ENCODE measurements at places on chromosomes 16 and 17.
A peak's percentile ranks its signal among the peaks of the same experiment; 100 is the strongest.

DNA sequence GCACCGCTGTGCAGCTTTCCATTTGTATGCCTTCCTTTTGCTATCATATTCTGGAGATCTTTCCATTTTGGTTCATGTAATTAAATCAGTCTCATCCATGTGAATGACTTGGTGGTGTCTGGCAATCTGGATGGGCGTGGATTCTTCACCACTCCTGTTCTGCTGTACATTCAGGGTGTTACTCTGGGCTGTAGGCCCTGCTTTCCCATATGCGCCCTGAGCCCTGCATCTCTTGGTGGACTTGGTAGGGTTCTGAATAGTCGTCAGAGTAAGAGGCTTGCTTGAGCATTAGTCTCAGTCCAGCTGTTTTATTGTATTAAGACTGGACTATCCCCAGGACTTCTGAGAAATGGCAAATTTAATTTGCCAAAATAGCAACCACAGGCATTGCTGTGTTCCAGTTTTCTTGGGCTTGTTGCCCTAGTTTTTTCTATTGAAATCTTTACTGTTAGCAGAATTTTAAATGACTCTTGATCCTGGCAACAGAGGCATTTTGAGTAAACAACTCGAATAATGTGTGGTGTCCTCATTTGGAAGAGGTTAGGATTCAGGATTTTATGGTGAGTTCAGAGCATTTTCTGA, 14.9 kb downstream of the BANP start:
- no peak for DNase-seq

- no peak for DNase-seq
Measured at GRCh38 chr17:29596811-29597210, 3.9 kb downstream of the ANKRD13B start.

DNA sequence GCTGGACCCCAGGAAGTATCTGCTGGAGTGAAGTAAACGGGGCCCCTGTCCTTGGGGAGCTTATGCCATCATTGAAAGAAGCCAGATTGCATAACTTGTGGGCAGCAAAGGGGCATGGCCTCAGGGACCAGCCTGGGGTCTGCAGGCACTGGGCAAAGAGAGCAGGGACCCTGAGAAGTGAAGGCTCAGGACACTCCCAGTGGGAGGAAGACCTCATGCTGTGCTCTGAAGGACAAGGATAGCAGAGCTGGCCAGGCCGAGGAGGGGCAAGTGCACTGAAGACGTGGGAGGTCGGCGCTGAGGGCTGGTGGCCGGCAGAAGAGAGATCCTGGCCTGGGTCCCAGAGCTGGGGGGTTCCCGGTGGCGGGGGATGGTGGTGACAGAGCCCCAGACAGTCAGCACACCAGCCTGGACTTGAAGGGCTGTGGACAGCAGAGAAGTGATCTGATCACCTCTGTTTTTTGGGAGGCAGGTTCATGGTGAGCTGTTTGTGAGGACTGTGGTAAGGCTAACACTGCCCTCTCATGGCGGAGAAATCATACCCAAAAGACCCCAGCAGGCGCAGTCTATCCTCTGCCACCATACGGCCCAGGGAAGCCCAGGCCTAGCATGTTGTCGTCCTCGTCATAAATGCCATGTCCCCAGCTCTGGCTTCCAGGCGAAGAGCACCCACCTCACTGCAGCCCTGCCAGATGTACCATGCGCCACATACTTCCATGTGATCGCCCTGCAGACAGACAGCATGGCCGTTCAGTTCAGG, 7.1 kb upstream of the CNP start:
- no peak for DNase-seq

GRCh38 chr16:78249056-78249455, 149.6 kb downstream of the WWOX start:
- no peak for DNase-seq

DNA sequence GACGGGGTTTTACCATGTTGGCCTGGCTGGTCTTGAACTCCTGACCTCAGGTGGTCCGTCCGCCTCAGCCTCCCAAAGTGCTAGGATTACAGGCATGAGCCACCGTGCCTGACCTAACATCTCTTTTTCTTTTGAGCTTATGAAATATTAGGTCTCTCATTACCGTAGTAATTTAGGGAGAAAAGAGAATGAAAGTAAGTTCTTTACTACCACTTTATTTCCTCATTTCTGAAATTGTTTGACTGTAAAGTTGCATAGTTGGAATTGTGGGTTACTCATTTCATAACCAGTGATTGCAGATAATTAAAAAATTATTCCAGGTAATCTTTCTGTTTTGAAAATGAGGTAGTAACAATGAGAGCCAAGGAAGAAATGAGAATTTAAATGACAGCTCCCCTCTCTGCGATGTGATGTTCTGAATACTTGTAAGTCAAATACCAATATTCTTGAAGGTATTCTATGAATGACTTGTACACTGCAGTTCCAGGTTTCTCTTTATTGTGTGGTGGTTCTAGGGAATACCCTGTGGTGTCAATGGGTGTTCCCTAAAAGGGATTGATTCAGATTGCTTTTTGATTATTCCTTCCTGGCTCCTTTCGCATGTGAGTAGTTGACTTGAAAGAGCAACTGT, 28.3 kb downstream of the MAP2K4 start:
- DNase-seq = no peak

DNA sequence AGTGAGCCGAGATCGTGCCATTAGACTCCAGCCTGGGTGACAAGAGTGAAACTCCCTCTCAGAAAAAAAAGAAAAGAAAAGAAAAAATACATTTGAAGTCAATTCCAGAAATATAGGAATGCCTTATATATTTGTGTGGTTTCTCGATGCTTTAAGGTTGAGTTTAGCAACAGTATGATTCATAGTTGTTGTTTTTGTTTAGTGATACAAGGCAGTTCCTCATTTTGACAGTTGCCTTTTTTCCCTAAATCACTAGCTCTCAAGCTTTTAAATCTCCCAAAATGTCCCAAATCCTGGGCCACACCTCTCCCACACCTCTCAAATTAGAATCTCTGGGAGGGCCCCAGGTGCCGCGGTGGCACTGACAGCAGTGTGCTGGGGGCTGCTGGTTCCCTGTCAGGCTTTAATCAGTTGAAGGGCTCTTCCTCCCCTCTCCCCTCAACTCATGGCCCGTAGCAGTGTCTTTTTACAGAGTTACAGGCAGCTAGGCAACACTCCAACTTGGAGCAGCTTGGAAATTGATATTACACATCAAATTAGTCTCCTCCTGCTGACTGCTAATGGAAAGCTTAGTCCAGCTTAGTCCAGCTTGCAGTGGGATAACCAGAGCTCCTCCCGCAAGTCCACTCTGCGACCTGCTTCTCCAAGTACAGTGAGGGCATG, 58.4 kb downstream of the EPN2 start:
- DNase-seq = no peak

DNA sequence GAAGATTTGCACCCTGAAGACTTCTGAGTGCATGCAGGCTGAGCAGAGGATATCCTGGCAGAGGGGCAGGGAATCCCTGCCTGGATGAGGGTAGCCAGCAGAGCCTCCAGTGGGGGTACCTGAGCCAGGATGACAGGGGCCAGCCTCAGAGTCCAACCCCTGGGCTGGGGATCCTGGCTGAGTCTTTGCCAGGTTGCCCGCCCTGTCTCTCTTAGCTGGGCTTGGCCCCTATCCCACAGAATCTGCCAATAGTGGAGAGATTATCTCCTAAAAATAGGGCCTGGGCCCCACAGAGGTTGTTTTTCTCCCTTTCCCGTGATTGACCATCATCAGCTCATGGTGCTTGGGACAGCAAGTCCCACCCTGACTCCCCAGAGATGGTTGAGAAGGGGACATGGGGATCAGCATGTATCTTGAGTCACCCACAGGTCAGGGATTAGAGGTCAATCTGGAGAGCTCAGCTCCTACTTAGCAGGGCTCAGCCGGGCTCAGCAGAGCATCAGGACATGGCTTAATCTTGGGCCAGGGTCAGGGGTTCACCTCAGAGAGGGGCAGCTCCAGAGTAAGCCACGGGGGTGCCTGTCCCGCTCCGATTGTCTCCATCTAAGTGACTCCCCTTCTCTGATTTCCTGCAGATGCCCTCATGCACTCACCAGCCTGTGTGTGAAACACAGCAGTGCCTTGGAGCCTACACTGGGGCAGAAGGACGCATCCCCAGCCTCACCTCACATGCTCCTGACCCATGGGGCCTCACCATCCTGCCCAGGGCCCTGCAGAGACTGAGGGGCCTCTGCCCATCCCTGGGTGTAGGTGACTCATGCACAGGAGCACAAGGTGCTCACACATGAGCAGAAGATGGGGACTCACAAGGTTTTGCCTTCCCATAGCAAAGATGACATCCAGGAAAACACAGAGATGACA, 11.5 kb downstream of the CDH16 start:
- no peak for DNase-seq

GRCh38 chr16:54009464-54010176, 277.0 kb downstream of the IRX3 start:
- DNase-seq = no peak

DNA sequence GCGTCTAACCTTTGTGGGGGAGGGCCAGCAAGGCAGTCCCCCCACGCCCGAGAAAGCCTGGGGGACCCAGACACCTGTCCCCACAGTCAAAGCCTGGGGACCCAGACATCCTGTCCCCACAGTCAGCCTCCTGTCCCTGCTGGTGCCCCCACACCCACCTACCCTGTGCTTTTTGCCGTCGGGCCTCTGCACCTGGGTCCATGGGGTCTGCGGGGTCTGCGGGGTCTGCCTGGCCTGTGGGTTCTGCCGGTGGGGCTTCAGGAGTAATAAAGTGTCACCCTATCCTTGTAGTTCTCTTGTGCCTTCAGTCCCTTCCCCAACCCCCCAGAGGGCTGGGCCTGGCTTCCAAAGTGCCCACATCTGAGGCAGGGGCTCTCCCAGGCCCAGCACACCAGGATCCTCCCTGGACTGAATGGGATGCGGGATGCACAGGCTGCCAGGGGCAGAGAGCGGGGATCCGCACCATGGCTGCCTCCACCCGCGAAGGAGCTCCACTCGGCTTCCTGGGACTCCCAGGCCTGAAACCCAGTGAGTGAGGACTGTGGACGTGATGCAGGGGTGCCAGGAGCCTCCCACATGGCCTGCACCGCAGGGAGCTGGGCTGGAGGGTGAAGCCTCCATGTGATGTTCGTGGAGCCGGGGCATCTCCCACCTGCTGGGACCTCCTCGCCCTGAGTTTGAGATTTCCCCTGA, 16.3 kb upstream of the DPEP1 start:
- DNase-seq = no peak

- DNase-seq = no peak
Measured at GRCh38 chr17:74419928-74420411, 11.9 kb upstream of the GPRC5C start.

- no peak for DNase-seq
Measured at GRCh38 chr16:55284718-55285099, 39.3 kb upstream of the IRX6 start.

DNA sequence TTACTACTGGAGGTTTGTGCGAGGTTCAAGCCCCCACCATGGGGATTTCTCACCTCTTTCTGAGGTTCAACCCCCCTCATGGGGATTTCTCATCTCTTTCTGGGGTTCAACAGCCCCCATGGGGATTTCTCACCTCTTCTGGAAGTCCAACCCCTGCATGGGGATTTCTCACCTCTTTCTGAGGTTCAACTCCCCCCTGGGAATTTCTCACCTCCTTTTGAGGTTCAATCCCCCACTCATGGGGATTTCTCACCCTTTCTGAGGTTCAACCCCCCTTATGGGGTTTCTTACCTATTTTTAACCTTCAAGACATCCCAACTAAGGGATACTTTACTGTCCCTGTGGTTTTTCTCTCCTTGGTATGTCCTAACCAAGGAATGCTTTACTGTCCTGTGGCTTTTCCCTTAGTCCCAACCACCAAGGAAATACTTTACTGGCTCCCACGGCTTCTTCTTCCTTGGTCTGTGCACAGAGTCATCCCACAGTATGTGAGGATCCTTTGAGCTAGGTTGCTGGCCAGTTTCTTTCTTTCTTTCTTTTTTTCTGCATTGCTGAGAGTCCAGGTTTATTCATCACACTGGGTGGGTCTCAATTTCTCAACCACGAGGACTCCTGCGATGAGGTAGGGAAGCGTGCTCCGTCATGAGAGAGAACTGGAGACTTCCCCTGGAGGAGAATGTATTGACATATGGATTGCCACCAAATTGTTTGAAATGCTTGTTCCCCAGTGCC, 2140.2 kb downstream of the TP53TG3F start:
- no peak for DNase-seq

GRCh38 chr17:44901411-44901921, 2.2 kb upstream of the EFTUD2 start:
- no peak for DNase-seq

DNA sequence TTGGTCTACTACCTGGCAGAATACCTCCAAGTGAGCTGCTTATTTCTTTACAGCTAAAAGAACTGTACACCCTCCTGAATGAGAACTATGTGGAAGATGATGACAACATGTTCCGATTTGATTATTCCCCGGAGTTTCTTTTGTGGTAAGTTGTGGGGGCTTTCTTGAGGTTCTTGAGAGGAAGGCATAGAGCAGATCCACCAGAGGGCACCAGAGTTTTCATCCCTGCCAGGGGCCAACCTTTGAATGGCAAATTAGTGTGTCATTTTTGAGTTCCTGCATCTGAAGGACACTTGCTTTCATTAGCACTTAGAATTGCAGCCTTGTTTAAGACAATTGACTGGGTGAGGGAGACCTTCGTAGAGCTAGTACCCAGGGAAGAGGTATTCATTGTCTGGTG, 35.0 kb downstream of the NMT1 start:
- no peak for DNase-seq

- peak; percentile 74 for DNase-seq
Measured at GRCh38 chr17:56786989-56787482, 46.7 kb downstream of the C17orf67 start.

DNA sequence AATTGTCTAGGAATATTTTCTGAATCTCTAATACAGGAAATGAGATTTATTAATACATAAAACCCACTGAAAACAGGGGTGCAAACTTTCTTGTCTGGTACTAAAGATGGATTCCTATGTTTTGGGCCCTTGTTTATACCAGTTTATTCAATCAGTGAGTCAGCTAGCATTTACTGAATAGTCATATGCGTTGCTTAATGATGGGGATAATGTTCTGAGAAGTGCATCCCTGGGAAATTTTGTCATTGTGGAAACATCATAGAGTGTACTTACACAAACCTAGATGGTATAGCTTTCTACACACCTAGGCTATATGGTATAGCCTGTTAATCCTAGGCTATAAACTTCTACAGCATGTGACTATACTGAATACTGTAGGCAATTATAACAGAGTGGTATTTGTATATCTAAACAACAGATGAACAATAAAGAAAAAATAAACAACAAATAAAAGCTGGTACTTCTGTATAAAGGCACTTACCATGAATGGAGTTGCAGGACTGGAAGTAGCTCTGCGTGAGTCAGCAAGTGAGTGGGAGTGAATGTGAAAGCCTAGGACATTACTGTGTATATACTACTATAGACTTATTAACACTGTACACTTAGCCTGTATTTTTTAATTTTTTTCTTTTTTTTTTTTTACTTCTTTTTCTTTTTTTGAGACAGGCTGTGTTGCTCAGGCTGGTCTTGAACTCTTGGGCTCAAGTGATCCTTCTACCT, 63.7 kb downstream of the SIAH1 start:
- no peak for DNase-seq

GRCh38 chr16:49867796-49868668, 12.1 kb upstream of the ZNF423 start:
- DNase-seq = no peak
